Stimulated activated CD4-positive, alpha-beta T cell treated with anti-CD3 and anti-CD28 coated beads, Interleukin-1b, Interleukin-23, amount 100 ng/mL, for 24 hours (primary cell): ENCODE measurements at places on chromosomes 13 and 19.

- DNase-seq, result no peak
Observed at GRCh38 chr13:62207388-62207787, 791.7 kb upstream of the PCDH20 start.

- DNase-seq, result no peak
Observed at GRCh38 chr19:41219924-41220567, 1.0 kb downstream of the AXL start.

DNA sequence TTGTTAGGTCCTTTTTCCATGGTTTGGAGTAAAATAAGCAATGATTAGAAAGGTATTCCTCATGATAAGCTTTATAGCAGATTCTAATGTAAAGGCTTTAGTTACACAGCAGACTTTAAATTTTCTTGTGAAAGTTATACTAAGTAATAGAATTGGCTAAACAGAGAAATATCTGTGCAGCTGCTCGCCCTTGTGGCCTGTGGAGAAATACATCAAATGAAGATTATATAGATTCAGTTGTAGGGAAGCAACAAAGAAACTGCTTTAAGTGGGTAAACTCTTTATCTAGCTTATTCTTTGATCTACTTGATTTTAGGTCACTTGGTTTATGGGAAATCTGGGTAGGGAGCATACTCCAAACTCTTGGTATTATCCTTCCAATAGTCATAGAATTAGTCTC is 1269.7 kb upstream of the SPRY2 start:
- DNase-seq, result no peak

GRCh38 chr13:30791354-30792001 is 56.1 kb downstream of the ALOX5AP start:
- DNase-seq, result no peak
